ENCODE measurements at places on chromosomes 1 and 21. TPM values are rescaled to one million over a fixed set of nuclear protein-coding genes. Genes with fewer than 3 reads are reported as not detected.

KCNH1 gene
- 14.2 TPM for total RNA-seq

SELENON gene
- total RNA-seq: 23.7 TPM

ACTL8 gene
- total RNA-seq: not detected

BSDC1 gene
- 58.3 TPM for total RNA-seq

MATN1 gene
- not detected for total RNA-seq

GBP3 gene
- 24.8 TPM for total RNA-seq
